Right atrium auricular region (tissue), 2 donors: ENCODE measurements at places on chromosomes 5 and 9. TPM values are rescaled to one million over a fixed set of nuclear protein-coding genes. Genes with fewer than 3 reads are reported as not detected.

Gene SHISAL2B
- total RNA-seq, result not detected

Gene PCSK1
- 4.0 TPM for total RNA-seq

Gene TTC39B
- total RNA-seq, result 2.3 TPM

Gene NR2F1-AS1
- 11.0 TPM for total RNA-seq

Gene CCL27
- not detected for total RNA-seq

Gene CAPSL
- total RNA-seq, result not detected

Gene SV2C
- total RNA-seq, result 0.15 TPM
